Ovary (tissue), 10 donors: ENCODE measurements at places on chromosomes 2 and 18. TPM values are rescaled to one million over a fixed set of nuclear protein-coding genes. Genes with fewer than 3 reads are reported as not detected.

DNA sequence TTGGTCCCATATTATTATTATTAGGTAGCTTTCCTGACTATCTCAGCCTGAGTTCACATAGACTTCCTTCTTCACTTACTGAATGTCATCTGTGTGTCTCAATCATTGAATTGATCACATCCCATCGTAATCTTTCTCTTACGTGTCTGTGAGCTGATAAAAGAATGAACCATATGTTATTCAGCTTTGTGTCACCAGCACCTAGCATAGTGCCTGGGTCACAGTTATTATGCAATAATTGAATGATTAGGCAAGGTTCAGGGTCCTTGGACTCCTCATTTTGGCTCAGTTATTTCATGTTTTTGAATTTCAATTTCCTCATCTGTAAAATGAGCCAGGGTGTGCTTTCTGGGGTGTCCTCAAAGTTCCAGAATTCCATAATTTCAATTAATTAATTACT, 107.2 kb downstream of the ZEB2 start:
- no peak for DNase-seq

DNA sequence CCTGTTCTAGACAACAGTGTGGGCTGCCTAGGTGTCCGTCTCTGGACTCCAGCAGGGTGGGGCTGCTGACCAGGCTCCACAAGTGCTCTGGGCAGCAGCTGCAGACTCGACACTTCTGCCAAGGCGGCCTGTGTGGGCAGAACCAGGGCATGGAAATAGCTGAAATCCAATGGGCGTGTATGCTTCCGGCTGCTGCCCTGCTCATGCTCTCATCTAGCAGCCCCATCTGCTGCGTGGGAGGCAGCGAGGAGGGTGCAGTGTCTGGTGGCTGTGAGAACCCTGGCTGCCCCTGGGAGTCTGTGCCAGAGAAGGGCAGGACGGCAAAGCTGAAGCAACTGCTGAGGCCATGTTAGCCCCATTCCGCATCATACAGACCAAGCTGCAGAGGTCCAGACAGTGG, 174.9 kb downstream of the SOX11 start:
- DNase-seq, result no peak

DNA sequence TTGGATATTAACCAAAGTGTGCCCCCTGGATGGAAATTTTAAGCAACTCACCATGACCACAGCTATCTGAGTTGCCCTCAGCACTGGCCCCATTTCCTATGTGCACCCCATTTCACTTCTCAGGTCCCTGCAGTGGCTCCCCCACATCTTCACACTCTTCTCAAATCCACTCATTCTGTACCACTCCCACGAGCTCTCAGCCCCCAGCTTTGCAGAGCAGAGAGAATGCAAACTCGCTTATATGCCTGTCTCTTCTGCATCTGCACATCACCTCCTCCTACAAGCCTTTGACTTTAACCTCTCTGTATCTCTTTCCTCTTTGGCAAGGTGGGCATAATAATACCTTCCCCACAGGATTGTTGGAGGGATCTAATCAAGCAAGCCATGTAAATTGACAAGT, 46.2 kb downstream of the DPYSL5 start:
- DNase-seq, result no peak

GRCh38 chr2:231469583-231469950, 5.3 kb upstream of the NCL start:
- no peak for DNase-seq

DNA sequence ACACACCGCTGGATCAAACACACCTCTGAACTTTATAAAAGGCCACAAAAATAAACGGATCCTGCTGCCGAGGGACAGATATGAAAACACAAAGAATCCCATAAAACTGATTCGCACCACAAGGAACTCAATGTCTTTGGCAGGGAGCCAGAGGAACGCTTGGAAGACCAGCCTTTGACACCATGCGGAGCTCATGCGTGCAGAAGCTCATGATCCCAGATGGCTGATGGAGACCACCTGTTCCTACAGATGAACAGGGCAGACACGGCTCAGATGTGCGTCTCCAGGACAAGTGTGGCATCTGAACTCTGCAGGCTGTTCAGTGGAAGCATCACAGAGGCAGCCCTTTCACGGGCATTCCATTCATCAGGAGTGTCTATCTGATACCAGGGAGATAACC, 24.9 kb downstream of the COPS9 start:
- no peak for DNase-seq

GRCh38 chr2:74149570-74150319, 2.0 kb upstream of the BOLA3 start:
- no peak for DNase-seq

DNA sequence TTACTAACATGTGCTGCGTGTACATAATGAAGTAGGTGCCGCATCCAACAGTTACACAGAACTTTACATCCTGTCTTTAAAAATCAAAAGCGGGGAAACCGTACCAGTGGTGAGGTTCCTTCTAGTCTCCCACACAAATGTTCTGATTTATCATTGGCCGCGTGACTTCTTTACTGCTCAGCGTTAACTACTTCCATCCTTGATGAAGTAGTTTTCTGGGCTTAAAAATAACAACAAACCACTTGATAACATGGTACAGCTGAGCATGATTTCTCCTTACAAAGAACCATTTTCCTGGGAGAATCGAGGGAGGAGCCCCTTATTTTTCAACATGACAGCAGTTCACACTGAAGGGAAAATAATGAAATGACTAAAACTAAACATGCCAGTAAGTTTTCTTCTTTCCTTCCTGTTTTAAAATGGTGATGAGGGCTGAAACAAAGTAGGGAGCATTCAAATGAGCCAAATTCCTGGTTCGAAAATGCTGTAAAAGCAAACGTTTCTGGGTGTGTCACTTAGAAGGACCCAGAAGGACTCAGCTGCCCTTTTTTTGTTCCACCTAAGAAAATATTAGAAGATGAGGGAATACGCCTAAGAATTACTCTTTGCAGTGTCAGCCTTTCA, 9.9 kb downstream of the EMILIN2 start:
- DNase-seq, result no peak

DNA sequence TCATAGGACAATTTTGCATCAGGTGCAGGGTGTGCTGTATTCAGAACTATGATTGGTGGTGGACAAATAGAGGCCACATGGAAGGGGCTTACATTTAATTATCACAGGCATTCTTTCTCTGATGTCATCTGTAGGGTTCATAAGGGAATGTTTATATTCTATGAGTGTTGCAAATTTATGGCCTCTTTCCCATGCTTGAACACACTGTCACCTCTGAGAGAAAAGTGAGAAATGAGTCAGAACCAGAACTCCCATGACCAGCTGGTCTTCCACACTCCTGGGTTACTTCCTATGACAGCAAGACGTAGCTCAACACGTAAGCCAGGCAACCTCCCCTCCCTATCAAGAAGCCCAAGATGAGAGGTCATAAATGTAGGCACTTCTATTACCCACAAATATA, 310.8 kb downstream of the PIEZO2 start:
- no peak for DNase-seq

GRCh38 chr2:71064110-71064611, 4.3 kb upstream of the NAGK start:
- no peak for DNase-seq

- peak; percentile 71 for DNase-seq
These were observed 100.9 kb downstream of the CRIM1 start for GRCh38 chr2:36456227-36457175.

GRCh38 chr18:78733762-78734613, 245.6 kb upstream of the SALL3 start:
- no peak for DNase-seq

DNA sequence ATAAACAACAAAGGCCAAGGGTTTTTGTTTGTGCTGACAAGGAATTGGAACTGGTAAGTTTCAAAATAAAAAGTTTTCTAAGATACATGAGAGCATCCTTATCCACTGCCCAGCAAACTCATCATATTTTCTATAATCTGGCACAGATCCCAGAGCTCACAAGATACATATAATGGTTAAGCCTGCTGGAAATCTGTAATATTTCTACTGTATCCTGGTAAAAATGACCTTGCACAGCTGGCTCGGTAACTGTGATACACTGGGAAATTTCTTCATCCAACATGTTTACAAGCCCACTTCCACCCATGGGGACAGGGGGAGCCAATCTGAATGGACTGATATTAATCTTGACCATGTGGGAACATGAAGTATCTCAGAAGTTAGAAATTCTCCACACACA, 425.4 kb upstream of the MMADHC start:
- DNase-seq, result no peak

GRCh38 chr18:76399613-76400391, 95.2 kb downstream of the ZNF516 start:
- DNase-seq, result no peak

DNA sequence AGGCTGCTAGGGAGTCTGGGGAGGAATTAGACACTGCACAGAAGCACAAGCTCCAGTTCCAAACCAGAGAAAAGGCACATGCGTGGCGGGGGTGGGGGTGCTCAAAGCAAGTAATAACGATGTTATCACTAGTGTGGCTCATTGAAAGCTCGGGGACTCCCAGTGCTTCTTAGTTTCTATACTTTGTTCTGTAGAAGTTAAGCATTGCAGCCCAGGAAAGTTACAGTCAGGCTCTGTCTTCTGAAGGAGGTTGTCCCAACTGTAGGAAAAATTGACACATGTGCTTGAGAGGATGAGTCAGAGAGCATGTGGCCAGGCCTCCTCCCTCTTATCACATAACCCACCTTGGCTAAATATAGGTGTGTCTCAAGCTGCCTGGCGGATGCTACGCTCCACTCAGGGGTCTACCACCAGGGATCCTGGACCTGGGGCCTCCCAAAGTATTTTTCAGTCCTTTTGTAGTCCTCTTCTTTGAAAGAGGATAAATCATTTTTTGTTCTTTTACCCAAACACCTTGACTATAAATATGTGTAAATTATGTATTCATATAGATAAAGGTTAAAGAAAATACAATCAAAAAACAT, 3.8 kb downstream of the GALNT5 start:
- DNase-seq, result no peak

DNA sequence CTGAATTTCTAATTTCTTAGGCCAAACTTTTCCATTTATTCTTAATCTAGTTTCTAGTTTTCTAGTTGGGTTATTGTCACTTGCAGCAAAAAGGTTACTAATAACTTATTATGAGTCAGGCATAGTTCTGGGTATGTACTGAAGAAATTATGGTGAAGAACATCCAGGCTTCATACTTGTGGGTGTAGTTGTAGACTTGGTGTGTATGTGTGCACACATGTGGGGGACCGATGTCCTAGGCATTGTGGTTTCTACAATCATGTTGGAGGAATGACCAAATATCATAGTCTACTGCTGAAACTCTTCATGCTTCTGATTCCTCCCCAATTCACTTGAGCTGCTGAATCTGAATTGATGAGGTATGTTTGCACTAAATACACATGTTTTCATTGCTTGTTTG, 141.2 kb downstream of the PMAIP1 start:
- DNase-seq, result no peak

DNA sequence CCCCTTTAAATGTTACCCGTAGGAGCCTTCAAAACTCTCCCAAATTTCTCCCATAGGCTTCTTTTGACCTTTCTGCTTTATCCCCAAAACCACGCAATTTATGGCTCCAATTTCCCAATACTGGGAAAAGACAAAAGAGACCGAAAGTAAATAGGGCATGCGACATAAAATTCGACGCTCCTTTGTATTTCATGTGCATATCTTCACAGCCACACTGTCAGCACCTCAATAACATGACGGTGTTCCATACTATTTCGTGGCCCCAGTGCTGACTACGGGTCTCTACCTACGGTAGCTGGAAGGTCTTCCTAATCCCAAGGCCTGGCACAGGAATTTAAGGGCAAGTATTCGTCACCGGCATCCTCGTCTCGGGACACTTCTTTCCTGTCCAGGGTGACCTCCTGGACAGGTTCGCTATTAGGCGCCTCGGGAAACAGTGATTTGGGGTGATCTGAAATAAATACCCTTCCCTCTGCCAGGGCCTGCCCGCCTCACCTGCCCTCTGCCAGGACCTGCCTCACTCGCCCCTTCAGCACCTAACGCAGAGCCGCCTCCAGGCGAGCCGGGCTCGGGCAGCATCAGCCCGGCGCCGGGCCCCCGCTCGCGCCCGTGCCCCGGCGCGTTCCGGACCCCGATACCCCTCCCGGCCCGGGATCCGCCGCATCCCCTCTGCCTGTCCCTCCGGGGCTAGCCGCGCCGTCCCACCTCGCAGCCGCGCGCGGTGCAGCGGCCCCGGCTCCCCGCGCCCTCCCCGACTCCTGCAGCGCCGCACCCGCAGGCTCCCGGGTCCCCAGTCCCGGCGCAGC, 680 bp downstream of the DTNB start:
- DNase-seq, result peak; percentile 76

Gene ADD2
- 0.29 TPM for polyA plus RNA-seq

Gene C2orf15
- polyA plus RNA-seq, result 0.78 TPM

Gene ATOH8
- 37.3 TPM for polyA plus RNA-seq

Gene ACTR1B
- 71.3 TPM for polyA plus RNA-seq

Gene GPAT2
- 0.50 TPM for polyA plus RNA-seq

Gene LRRTM1
- 0.27 TPM for polyA plus RNA-seq

Gene CKAP2L
- polyA plus RNA-seq, result 1.3 TPM

Gene MERTK
- polyA plus RNA-seq, result 21.9 TPM

Gene VSNL1
- polyA plus RNA-seq, result 0.41 TPM

Gene MC2R
- 0.05 TPM for polyA plus RNA-seq

Gene KIF1A
- 0.85 TPM for polyA plus RNA-seq
